Cardiac muscle cell (in vitro differentiated cells and primary cell): ENCODE measurements at places on chromosomes 1 and 21. TPM values are rescaled to one million over a fixed set of nuclear protein-coding genes. Genes with fewer than 3 reads are reported as not detected.
A peak's percentile ranks its signal among the peaks of the same experiment; 100 is the strongest.

DNA sequence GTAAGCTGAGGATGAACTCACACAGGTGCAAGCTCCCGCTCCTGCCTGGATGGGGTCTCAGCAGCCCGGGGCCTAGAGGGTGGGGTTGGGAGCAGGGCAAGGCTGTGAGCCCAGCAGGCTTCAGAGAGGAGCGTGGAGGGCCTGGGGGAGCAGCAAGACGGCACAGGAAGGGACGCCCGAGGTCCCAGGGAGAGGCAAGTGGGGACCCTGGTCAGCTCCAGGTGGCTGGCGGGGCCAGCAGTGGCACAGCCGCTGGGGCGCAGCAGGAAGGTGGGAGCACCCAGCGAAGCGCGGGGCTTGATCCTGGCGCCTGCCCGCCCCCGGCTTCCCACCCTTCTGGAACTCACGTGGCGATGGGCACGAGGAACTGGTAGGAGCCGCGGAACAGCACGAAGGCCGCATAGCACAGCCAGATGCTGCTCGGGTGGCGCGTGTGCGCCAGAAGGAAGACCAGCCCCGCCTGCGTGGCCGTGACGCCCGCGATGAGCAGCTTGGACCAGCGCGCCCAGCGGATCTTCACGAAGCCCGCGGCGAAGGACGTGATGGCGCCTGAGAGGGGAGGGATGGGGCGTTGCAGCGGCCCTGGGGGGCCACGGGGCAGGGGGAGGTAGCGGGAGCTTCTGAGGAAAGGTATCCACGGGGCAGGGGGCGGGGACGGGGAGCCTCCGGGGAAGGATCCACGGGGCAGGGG is 11.7 kb downstream of the SLC19A1 start:
- no peak for DNase-seq

- DNase-seq = peak; percentile 2
Measured at GRCh38 chr1:170309389-170310013, 163.7 kb downstream of the NTMT2 start.

DNA sequence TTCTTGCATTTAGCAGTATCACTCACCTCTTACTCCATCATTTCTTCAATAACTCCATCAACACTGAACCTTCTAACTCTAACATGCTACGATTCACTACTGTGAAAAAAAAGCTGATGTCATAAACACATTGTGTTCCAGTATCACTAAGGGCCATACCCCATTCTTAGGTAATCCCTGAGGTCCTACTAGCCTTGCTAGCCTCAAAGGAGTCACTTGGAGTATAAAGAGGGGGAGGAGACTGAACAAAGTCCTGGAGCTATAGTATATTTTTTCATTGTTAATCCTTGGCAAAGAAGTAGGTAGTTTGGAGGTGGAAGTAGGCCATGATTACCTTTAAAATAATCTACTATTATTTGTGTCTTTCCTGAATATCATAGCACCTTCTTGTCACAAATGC is at the start of gene SLC44A5:
SLC44A5 (minus strand) TSS at position 101 of the 400 bp plus-strand sequence. CDS start 69,667 bp downstream, outside the sequence.
- no peak for DNase-seq

- DNase-seq = no peak
Measured at GRCh38 chr1:204868340-204868700, 2.3 kb upstream of the NFASC start.

DNA sequence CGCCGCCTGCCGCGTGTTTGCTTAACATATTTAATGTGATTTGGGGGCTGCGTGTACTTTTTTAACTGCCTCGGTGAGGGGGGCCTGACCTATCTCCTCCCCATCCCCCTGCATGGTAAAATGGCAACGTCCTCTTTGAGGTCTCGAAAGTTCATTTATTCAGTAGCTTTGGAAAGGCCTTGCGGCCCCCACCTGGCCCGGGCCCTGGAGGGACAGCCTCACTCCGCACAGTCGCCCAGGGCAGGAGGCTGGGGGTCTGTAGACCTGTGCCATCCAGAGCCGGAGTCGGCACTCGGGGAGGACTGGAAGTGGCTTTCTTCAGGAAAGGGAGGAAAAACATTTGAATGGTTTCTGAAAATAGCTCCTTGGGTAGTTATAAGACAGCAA is 38.0 kb upstream of the ACTRT2 start:
- DNase-seq = no peak

- no peak for DNase-seq
Measured at GRCh38 chr1:220784751-220785150, 2.0 kb upstream of the MTARC1 start.

DNA sequence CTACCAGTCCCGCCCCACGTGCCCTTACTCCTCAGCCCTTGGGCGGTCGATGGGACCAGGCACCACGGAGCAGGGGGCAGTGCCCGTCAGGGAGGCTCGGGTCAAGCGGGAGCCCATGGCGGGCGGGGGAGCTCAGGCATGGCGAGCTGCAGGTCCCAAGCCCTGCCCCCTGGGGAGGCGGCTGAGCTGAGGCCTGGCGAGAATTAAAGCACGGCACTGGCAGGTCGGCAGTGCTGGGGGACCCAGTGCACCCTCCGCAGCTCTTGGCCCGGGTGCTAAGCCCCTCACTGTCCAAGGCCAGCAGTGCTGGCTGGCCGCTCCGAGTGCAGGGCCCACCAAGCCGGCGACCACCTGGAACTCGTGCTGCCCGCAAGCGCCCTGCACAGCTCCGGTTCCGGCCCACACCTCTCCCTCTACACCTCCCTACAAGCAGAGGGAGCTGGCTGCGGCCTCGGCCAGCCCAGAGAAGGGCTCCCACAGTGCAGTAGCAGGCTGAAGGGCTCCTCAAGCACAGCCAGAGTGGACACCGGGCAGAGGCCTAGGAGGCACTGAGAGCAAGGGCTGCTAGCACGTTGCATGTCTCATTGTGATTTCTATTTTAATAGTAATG is 166.8 kb upstream of the FMN2 start:
- DNase-seq = no peak

DNA sequence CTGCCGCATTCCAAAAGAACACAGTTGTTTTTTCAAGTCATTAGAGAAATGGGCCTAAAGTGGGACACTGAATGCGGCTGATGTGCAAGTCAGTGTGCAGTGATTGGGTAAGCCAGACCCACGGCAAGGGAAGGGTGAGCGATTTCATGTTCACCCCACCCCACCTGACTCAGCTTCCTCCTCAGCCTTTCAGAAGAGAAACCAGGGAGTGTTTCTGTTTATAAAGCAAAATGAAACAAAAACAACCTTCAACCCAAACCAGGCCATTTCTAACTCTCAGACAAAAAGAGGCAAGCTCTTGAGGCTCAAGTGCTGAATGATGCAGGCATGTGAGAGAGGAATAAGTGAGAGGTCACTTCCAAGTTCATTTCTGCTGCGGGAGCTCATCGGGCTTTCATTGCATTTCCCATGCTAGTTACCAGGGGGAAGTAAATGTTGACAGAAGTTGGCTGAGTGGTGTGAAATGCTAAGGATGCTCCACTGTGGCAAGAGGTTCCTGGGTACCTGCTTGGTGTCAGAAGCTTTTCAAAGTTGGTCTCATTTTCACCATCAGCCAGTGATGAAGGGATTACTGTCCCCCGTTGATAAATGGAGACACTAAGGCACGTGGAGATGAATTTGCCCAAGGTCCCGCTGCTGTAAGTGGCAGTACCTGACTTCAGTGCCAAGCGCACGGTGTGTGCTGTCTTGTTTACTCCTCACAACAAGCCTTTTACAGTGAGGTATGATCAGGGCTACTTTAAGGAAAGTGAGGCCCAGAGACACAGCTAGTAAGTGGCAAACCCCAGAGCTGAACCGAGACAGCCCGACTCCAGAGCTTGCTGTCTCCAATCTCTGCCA is 29.1 kb downstream of the STPG1 start:
- DNase-seq = peak; percentile 75

GRCh38 chr1:239446611-239447010 is 60.2 kb downstream of the CHRM3 start:
- DNase-seq = no peak

The SAMD13 gene
- 4.9 and 6.1 TPM in 2 replicates for polyA plus RNA-seq

The PAPPA2 gene
- polyA plus RNA-seq = 1.2 and 1.7 TPM in 2 replicates

DNA sequence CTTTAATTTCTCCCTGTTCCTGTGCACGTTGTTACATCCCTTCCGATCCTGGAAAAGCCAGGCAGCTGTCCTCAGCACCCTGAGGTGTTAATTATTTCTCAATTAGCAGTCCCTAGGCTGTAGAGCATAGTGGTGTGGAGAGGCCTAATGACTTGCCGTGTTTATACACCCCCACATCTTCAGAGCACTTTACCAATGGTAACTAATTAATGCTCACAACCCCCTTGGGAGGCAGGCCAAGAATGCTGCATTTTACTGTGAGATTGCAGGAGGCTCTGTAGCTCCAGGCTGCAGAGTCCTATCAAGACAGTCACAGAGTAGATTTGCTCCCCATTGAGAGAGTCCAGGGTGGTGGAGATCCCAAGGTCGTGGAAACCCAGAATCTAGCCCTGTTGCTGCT is 2.4 kb upstream of the PARS2 start:
- no peak for DNase-seq

- DNase-seq = no peak
Measured at GRCh38 chr1:33583567-33583966, 111.1 kb downstream of the ZSCAN20 start.

The CNIH4 gene
- 69.5 and 80.0 TPM in 2 replicates for polyA plus RNA-seq

DNA sequence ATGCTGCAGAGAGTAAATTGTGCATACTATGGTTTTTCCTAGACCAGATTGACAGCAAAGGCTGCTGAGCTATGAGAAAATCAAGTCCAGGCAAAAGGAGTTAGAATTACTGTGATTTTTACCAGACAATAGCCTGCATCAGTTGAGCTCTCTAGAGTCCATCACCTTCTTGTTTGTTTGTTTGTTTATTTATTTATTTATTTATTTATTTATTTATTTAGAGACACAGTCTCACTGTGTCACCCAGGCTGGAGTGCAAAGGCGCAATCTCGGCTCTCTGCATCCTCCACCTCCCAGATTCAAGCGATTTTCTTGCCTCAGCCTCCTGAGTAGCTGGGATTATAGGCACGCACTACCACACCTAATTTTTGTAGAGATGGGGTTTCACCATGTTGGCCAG is 24.2 kb upstream of the ABCB10 start:
- DNase-seq = no peak

- DNase-seq = no peak
Measured at GRCh38 chr1:167587872-167588271, 34.3 kb upstream of the CREG1 start.

GRCh38 chr1:12618965-12619791 is 1.2 kb upstream of the DHRS3 start:
- DNase-seq = peak; percentile 91

GRCh38 chr1:185721553-185721952 is 12.6 kb upstream of the HMCN1 start:
- DNase-seq = no peak

DNA sequence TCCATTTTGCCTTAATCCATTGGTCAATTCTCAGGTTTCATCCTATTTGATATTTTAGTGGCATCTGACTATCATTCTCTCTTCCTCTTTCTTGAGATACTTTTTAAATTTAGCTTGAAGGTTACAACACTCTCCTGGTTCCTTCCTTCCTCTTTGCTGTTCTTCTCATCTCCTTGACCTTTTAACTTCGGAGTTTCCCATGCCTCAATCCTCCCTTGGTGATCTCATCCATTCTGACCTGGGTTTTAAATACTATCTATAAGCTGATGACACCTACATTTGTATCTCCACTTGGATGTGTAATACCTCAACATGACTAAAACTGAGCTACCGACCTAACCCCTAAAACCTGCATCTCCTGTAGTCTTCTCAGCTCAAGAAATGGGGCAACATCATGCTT is 4.8 kb upstream of the ZNF687 start:
- no peak for DNase-seq

DNA sequence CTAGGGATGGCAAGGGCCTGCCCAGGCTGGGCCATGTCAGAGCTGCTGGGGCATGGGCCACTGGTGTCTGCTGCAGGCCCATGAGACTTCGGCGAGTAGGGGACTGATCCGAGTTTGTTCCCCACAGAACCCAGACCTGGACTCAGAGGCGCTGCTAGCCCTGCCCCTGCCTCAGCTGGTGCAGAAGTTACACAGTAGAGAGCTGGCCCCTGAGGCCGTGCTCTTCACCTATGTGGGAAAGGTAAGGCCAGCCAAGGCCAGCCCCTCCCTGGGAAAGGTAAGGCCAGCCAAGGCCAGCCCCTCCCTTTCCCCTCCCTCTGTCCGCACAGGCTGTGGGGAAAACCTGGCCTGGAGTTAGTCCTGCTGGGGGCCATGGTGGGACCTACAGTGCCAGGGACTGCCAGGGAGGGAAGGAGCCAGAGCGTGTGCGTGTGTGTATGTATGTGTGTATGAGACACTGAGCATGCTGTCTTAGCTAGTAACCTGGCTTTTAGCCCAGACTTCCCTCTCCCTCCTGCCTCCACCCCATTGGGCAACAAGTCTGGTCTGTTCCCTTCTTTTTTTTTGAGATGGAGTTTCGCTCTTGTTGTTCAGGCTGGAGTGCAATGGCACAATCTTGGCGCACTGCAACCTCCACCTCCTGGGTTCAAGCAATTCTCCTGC is 8.0 kb downstream of the FAAH start:
- DNase-seq = peak; percentile 98

DNA sequence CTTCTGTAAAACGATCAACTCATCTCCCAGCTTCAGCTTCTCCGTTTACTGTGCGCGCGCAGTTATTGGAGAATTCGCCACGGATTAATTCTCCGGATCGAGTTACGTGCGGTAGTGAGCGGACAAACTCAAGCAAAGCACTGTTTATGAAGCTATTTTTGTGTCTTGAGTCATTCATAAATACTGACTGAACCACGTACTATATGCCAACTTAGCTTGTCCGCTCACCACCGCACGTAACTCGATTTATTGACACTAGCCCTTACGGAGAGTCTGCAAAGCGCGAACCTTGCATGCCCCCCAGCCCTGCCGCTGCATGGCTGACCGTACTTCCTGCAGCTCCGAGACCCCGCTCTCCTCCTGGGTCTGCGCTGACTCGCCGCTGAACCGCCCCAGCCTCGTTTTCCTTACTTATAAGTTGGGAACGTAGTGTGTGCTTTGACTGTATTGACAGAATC is 773 bp downstream of the CHD1L start:
- peak; percentile 61 for DNase-seq

DNA sequence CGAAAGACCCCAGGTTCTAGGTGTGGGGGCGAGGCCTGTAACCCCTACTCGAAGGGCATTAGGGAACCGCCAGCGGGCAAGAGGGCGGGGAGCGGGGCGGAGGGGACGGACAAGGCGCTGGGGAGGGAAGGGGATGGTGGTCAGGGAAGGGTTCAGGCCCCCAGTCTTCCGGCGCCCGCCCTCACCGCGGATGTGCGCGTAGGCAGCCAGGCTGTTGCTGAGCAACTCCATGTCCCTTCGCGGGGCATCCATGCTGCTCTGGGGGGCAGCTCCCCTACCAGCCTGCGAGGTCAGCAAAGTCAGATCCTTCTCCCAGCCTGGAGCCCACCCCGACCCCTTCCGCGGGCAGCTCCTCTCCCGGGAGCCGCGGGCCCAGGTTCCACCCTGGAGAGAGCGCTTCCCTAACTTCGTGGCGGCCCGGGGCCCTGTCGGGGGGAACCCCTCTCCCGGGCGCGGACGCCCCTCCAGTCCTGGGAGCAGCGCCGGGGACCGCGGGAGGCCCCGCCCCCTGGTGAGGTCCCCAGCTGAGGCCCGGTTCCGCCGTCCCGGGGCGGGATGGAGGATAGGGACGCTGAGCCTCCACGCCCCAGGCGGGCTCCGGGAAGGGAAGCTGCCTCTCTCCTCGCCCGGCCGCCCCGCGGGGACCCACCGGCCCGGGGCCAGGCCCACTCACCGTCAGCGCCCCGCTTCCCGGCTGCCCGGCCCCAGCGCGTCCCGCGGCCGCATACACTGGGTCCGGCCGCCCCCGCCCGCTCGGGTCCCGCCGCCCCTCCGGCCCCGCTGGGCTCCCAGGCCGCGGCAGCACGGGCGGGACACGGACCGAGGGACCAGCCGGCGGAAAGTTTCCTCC is 434 bp downstream of the EVA1B start:
- DNase-seq = peak; percentile 77

- DNase-seq = peak; percentile 20
Measured at GRCh38 chr1:228007049-228007800, 427 bp downstream of the WNT3A start.

- DNase-seq = no peak
Measured at GRCh38 chr1:204894031-204894430, 23.4 kb downstream of the NFASC start.

- no peak for DNase-seq
Measured at GRCh38 chr1:228334226-228334935, 72.3 kb downstream of the TRIM11 start.
